ENCODE measurements at places on chromosomes 3 and 15.

- DNase-seq, result no peak
These were observed 95.1 kb upstream of the MEX3B start for GRCh38 chr15:82140886-82141285.

DNA sequence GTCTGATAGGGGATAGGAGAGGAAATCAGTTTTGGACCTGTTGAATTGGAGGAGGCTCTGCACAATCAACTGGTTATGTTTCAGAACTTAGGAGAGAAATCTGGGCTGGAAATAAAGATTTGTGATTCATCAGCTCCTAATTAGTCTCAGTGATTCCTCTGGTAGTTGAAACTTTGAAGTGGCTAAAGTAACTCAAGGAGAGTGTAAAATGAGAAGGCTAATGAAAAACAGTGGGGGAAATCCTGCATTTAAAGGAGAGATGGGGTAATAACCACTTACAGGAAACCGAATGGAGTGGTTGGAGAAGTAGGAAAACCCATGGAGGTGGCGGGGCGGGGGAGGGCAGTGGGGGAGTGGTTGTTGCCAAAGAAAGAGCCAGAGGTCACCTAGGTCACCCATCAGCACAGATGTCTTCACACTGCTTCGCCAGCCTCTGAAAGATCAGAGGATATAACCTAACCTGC is 32.6 kb downstream of the MAP2K5 start:
- no peak for DNase-seq

DNA sequence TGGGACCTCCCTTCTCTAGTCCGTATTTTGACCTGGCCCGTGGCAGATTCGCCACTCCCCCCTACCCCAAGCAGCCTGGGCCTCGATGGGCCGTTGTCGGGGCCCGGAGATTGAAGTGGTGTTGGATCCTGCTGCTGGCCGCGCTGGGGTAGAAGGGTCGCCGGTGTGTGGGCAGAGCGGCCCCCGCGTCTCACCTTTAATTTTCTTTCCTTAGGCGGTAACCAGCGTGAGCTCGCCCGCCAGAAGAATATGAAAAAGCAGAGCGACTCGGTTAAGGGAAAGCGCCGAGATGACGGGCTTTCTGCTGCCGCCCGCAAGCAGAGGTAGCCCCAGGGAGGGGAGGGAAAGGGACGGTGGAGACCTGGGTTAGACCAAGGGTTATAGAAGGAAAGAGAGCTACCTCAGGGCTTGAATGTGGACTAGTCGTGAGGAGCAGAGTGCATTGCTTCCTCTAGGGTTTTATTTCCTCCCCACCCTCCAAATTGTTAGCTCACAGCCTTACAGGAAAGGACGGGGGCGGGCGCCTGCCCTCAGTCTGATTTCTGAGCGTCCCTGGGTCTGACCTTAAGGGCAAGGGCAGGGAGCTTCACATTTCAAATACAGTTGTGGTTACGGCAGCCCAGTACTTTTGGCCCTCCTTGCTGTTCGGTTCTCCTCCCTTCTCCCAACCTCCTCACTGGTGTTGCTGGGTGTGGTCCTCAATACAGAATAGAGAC is 799 bp downstream of the SERF2 start:
- DNase-seq, result no peak

DNA sequence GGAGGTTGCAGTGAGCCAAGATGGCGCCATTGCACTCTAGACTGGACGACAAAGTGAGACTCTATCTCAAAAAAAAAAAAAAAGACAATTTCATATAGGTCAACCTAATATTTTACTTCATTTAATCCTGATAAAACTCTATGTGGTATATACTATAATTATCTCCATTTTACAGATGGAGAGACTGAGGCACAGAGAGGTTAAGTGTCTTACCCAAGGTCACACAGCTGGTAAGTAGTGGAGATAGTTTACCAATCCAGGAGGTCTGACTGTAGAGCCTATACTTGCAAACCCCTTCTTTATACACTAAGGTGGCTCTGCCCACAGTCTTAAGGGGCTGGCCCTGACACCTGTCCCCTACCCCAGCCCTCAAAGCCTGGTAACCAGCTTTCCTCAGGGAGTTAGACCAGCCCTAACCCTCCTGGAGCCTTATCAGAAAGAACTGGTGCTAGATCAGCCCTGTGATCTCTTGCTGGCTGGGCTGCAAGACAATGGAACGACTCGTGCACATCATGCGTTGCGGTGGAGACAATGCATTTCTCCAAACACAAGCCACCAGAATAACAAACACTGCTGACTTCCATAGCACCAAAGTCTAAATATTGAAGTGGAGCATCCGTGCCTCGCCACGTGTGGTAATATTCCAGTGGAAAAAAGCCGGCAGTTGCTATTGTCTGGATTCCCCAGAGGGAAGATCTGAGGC is 60.0 kb upstream of the SMAD3 start:
- no peak for DNase-seq

DNA sequence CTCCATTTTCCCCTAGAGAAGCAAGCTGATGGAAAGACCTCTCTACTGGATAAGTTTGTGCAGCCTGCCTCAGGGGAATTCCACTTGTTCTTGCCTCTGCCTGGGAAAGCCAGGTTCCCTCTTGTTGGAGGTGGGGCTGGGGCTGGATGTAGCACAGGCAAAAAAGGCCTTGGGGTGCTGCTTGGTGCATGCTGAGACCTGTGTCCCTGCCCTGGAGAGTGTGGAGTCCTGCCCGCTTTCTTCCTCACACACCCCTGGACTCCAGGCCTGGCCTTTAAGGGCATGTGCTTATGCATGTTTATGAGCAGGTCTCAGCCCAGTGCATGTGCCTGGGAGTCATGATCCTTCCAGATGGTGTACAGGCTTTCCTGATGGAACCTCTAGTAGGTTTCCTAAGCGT is 23.5 kb upstream of the JMJD7 start:
- DNase-seq, result no peak

DNA sequence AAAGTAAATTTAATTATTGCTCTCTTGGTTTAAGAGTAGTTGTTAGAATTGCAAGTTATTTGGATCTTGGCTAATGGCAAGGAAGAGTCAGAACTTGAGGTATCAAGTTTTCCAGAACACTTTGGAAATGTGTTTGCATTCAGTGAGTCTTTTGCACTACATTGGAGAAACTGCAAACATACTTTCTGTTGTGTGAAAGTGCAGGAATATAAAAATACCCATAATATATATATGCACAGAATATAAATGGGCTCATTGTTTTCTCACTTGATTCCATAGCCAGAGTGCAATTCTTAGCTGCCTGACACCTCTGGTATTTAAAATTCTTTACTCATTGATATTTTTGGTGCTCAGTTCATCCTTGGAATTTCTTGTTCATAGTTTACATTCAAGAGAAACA is 92.9 kb downstream of the HCN4 start:
- DNase-seq, result no peak

- DNase-seq, result no peak
These were observed 89.2 kb downstream of the CERS3 start for GRCh38 chr15:100439514-100439913.

DNA sequence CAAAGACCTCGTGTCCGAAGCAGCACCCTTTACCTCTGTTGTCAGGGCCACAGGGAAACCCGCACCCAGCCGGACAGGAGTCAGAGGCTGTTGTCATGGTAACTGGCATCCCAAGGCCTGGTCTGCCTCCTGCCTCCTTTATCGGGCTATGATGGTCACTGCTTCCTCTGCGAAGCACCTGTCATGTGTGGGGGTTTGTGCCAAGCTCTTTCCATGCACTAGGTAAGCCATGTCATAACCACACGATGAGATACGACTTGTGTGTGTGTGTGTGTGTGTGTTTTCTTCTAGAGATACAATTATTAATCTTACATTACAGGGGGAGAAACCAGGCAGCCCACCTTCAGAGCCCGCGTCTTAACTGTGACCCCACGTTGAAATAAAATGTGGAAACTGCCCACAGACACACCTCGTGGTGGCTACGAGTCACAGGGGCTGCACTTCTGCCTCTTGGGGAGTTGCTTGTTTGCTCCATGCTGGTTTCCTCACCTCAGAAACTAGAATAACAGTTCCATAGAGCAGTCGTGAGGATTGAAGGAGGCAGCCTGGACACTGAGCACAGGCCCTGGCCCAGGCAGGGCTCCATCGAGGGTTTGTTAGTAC is 18.0 kb downstream of the ZDHHC19 start:
- no peak for DNase-seq

DNA sequence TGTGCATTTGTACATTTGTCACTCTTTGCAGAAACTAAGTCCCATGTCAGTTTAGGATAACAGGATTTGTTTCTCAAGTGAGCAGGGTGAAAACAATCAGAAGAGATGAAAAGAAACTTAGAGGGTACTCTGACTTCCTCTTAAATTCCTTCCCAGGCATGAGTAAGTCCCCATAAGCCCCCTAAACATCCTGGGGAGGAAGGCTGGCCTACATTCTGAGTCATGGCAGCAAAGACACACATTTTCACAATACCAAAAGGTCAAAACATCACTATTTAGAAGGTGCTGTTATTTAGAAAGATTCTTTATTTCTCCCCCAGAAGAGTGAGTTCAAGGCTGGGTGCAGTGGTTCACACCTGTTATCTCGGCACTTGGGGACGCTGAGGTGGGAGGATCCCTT is 7.6 kb upstream of the FOXP1 start:
- DNase-seq, result no peak

GRCh38 chr3:127915937-127916493 is 983 bp downstream of the KBTBD12 start:
- no peak for DNase-seq

- DNase-seq, result no peak
These were observed 3.4 kb downstream of the GP9 start for GRCh38 chr3:129063841-129064482.

DNA sequence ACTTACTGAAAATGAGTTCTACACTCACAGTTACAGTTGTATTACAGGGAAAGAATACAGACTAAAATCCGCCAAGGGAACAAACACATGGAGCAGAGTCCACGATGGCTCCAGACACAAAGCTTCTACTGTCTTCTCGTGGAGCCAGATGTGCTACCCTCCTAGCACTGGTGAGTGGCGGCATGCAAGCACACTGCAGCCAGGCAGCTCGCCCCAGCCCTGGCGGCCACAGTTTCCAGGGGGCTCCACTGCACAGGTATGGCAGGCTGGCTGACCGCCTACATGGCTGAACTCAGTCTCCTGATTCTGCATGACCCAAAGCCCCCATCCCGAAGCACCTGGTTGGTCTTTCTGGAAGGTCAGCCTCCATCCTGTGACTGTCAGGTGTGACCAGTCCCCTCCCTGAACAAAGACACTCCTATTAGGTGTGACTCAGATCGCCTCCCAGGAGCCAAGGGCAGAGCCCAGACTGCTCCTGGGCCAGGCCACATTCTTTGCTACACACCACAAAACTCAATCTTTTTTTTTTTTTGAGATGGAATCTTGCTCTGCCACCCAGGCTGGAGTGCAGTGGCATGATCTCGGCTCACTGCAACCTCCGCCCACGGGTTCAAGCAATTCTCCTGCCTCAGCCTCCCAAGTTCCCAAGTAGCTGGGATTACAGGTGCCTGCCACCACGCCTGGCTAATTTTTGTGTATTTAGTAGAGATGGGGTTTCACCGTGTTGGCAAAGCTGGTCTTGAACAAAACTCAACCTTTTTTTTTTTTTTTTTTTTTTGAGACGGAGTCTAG is 51.5 kb downstream of the CFAP92 start:
- DNase-seq, result no peak

GRCh38 chr3:69164296-69164695 is 41.9 kb upstream of the LMOD3 start:
- DNase-seq, result no peak

DNA sequence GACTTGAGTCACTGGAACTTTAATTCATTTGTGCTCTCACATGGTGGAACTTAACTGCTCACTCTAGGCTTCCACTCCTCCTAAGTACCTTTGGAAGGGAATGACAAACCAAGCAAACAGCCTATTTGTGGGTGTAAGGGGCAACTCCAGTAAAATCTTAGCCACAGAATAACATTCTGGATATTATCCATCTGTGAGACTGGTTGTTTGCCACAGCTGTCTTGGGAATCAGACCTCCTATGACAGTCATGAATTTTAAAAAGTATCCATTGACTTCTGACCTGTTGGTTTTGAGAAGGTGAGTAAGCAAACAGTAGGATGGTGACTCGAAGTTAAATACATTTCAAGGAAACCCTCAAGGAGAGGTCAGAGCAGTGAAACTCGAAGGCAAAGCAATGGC is 147.3 kb upstream of the CDIN1 start:
- no peak for DNase-seq
